Amygdala (tissue), 56 donors: ENCODE measurements at places on chromosomes 5 and 9.

DNA sequence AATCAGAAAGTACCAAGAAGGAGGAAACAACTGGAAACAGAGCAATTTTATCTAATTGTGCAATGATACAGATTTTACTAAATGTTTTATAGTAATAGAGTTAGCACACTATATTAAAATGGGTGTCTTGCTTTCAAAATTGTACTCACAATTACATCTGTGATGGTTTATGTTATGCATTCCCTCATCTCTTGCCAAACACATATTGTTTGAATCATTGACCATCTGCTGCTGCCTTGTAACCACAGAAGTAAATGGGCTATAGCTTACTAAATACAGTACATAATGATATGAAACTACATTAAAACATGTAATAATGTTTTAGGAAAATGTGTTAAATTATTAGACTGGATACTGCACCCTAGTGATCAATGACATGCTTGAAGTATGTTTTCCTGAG, 158.1 kb downstream of the SLC25A46 start:
- no peak for DNase-seq

- no peak for DNase-seq
Measured at GRCh38 chr9:114674076-114674797, 7.8 kb downstream of the TEX48 start.

- peak; percentile 18 for DNase-seq
Measured at GRCh38 chr9:104872656-104873488, 55.1 kb downstream of the ABCA1 start.

DNA sequence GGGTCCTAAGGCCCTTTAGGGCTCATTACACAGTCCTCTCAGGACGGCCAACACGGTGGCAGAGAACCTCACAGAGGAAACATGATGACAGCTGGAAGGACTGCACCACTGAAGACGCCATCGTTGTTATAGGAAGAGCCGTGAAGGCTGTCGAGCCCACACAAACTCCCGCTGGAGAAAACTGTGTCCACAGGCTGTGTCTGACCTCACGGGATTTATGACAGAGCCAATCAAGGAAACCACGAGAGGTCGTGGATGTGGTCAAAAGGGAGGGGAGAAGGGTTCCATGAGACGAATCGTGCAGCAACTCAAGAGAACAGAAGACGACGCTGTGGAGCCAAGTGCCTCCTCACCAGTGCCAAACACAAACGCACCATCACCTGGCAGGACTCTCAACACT, 12.2 kb downstream of the QSOX2 start:
- DNase-seq = no peak

DNA sequence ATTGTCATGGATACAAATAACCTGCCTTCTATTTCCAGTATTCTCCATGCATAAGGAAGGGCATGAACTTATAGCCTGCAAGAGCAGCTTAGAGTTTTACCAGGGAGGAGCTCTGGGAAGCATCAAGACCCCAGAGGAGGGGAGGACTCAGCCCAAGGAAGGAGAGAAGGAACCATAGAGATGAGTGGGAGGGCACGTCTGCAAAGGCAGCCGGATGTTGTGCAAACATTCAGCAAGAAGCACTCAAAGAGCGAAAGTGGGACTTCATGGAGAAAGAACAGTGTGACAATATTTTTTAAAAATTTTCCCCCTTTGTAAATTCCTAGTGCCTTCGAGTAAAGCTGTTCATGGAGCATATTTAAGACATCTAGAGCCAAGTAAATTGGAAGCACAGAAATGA, 270.1 kb upstream of the PTGER4 start:
- no peak for DNase-seq

GRCh38 chr9:8728910-8729309, 929.3 kb upstream of the DMAC1 start:
- DNase-seq = no peak

DNA sequence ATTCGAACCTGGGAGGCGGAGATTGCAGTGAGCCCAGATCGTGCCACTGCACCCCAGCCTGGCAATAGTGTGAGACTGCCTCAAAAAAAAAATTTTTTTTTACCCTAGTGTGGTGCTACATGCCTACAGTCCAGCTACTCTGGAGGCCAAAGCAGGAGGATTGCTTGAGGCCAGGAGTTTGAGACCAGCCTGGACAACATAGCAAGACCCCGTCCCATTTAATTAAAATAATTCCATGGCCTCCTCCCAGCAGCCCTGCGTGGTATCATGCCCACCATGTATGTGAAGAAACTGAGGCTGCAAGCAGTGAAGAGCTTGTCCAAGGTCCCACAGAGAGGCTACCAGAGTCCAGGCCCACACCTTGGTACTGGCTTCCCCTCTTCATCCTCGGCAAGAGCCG, 19.4 kb upstream of the PHYHD1 start:
- no peak for DNase-seq

- DNase-seq = no peak
Measured at GRCh38 chr9:107180206-107180605, 102.9 kb upstream of the RAD23B start.

- no peak for DNase-seq
Measured at GRCh38 chr5:21391506-21391905, 1403.5 kb upstream of the CDH18 start.

DNA sequence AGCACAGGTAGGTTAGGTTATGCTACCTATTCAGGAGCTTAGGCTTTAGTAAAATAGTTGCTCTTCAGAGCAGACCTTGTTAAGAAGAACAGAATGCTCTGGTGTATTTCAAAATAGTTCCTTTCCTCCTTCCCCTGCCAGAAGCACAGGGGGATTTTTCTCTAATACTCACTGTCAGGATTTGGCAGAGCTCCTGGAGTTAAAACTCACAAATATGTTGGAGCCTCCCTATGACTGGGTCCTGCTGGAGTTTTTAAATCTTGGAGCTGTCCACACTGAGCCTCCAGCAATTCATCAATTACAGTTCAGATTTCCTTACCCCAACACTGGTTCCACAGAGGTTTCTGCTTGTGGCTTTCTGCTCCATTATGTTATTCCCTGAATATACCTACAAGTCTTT, 1233.8 kb upstream of the WWC1 start:
- DNase-seq = no peak

- no peak for DNase-seq
Measured at GRCh38 chr9:79387101-79387835, 184.5 kb upstream of the TLE4 start.

GRCh38 chr9:74330487-74331214, 166.5 kb upstream of the RORB start:
- DNase-seq = no peak

GRCh38 chr5:180563994-180564393, 27.3 kb downstream of the SCGB3A1 start:
- DNase-seq = no peak

GRCh38 chr9:133122605-133122934, 1.5 kb upstream of the RALGDS start:
- DNase-seq = no peak

- DNase-seq = no peak
Measured at GRCh38 chr9:37379835-37380234, 42.7 kb upstream of the GRHPR start.

GRCh38 chr5:144011388-144011787, 159.1 kb downstream of the YIPF5 start:
- DNase-seq = no peak

- DNase-seq = no peak
Measured at GRCh38 chr9:88060746-88061145, 77.5 kb downstream of the SPATA31C2 start.

GRCh38 chr9:17625644-17626388, 47.0 kb downstream of the SH3GL2 start:
- no peak for DNase-seq
